Posterior vena cava (tissue), 2 donors: ENCODE measurements at places on chromosomes 11 and 22.
A peak's percentile ranks its signal among the peaks of the same experiment; 100 is the strongest.

DNA sequence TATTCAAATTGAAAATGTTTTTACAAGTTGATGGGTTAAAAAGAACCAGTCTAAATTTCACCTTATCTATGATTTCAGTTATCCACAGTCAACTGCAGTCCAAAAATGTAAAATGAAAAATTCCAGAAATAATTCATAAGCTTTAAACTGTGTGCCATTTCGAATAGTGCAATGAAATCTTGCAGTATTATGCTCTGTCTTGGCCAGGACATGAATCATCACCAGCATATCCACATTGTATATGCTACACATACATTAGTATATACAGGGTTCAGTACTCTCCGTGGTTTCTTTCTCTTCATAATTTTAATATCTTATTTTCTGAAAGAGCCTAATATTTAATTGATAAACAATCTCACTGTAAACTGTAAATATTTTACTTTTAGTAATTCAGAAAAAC lies 45.9 kb downstream of the ARHGAP32 start:
- no peak for DNase-seq

GRCh38 chr11:85709941-85710702 lies 24.1 kb upstream of the CCDC89 start:
- no peak for DNase-seq

- DNase-seq = no peak
These were observed 1.3 kb upstream of the BDNF start for GRCh38 chr11:27701355-27702105.

DNA sequence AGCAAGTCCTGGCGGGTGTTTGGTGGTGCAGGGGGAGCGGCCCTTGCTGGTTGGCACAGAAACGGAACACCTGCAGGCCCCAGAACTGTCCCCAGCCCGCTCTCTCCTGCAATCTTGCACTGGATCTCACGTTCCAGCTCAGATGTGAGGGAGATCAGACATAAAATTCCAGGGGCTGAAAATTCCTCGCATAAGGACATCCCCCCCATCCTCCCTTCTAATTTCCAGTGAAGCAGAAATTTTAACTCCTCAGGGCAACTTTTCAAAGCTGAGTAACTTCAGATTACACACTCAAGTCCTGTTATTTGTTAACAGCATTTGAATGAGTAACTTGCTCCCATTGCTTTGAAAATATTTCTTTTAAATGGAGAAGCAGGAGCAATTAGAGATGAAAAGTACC lies 40.3 kb upstream of the RASSF10 start:
- DNase-seq = no peak

DNA sequence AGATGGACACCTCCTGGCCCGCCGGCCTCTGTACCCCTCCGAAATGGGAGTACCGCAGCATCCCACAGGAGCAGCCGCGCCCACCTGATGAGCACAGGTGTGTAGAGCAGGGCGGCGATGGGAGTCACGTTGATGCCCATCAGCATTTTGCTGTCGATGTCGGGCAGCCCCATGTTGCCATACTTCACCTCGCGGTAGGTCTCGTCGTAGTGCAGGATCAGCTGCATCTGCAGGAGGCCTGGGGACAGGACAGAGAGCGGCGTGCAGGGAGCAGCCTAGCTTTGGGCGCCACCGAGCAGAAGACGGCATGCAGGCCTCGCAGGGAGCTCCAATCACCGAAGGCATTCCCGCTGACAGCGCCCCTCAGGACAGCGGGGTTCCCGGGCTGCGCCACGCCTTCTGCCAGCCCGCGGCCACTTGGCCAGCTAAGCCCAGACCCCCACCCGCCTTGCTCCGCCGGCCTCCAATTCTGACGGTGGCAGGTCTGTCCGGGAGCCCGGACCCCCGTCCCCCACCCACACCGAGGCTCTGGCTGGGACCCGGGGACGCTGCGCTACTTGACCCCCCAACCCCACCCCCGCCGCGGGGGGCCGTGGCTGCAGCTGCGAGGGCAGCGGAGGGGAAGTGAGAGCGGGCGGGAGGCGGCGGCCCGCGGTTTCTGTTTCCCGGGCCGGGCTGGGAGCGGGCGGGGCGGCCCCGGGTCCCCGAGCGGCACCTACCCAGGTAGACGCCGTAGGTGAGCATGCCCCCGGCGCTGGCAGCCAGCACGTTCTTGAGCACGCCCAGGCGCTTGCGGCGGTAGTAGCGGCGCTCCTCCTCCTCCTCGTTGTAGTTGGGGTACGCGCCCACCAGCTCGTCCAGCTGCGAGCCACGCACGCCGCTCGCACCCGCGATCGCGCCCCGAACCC lies 705 bp downstream of the UNC93B1 start:
- DNase-seq = no peak

DNA sequence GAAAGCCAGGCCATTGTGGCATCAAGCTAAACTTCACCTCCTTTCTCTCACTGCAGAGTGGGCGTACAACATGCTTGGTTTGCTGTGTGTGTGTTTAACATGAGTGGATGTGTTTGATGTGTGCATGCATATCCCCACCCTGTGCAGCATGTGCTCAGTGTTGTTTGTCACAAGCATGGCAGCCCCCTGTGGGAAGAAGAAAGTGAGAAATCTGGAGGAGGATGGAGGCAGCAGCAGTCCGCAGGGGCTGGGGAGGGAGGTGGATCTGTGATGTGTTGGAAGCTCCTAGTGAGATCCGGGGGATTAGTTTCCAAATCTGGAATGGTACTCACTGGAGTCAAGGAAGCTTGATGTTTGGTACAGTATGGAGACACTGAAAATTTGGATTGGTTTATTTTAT lies 24.1 kb upstream of the CCDC134 start:
- DNase-seq = peak; percentile 14

DNA sequence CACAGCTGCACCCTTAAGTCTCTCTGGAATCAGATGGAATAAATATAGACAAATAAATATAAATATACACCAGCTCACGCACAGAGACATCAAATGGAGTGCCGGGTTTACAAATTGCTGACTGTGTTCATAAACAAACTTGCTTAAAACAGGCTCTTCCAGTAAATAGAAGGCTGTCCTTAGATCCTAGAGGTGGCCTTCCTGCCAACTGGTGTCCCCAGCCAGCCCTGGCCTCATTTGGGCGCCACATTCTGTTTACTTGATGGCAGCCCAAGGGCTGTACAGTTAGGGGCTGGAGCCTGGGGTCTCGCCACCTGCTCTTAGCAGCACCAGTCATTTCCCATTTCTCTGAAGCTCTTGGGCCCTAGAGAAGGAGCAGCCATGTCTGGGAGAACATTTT lies 20.8 kb downstream of the ARFGAP2 start:
- no peak for DNase-seq

DNA sequence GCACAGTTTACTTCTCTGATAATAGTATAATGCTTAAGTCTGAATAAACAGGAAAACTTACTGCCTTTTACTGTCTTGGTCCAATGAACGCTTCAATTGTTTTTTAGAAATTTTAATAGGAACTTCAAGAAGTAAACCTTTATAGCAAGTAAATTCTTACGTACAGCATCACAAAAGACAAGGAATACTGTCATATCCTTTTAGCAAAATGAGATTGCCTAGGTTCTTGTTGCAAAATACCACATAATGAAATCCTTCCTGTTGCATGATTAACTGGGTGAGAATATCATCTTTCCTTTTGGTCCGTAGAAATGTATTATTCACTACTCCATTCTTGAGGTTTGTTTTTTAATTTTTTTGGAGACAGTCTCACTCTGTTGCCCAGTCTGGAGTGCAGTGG lies 22.3 kb upstream of the HIKESHI start:
- no peak for DNase-seq

GRCh38 chr11:29780756-29781155 lies 236.1 kb downstream of the KCNA4 start:
- DNase-seq = peak; percentile 46

- no peak for DNase-seq
These were observed 85.1 kb downstream of the BARX2 start for GRCh38 chr11:129460714-129461113.

DNA sequence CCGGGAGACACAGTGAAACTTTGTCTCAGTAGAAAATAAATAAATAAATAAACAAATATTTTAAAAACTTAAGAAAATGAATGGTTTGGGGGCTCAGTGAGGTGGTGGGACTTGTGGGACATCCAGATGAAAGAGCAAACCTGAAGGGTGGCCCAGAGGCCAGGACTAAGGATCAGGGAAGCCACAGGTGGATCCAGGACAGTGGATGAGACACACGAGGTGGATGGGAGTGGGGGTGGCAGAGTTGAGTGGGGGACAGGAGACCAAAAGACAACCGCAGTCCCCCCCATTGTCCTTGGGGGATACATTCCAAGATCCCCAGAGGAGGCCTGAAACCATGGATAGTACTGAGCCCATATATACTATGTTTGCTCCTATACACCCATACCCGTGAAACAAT lies 7.1 kb downstream of the RFPL1 start:
- no peak for DNase-seq

DNA sequence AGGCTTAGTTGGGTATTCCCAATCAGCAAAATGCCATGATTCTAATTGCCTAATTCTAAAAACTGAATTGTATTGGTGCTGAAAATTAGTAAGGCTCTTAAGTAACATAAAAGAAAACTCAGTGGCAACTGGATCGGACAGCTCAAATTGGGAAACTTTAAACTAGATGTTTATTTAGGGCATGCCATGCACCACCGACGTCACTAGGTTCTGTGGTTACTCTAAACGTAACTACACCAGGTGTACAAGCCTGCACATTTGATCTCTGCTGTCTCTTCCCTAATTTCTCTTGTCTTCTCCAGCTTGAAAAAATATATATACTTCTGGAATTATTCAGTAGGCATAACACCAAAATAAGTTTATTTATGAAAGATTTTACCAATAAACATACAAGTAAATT lies 378.2 kb downstream of the DCDC1 start:
- no peak for DNase-seq

DNA sequence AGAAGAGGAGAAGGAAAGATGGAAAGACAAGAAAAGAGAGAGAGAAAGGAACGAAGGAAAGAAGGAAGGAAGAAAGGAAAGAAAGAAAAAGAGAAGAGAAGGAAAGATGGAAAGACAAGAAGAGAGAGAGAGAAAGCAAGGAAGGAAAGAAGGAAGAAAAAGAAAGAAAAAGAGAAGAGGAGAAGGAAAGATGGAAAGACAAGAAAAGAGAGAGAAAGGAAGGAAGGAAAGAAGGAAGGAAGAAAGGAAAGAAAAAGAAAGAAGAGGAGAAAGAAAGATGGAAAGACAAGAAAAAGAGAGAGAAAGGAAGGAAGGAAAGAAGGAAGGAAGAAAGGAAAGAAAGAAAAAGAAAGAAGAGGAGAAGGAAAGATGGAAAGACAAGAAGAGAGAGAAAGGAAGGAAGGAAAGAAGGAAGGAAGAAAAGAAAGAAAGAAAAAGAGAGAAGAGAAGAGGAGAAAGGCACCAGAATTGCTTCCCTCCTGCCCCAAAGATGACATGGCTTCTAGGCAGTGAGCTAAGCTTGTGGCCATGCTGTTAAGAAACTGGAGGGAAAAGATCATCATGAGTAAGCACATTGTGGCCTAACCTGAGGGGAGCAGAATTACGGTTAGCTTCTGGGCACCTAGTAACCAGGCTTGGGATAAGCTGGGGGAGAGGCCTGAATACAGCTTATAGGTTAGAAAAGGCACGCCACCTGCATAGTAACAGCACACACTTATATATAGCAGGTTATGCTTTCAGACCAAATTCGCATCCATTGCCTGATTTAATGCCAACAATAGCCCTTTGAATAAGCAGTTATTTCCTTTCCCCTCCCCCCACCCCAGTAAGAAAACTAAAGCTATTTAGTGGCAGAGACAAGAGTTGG lies 2.3 kb upstream of the ST3GAL4 start:
- DNase-seq = no peak

- DNase-seq = peak; percentile 46
These were observed 630 bp downstream of the CD5 start for GRCh38 chr11:61102667-61103571.

DNA sequence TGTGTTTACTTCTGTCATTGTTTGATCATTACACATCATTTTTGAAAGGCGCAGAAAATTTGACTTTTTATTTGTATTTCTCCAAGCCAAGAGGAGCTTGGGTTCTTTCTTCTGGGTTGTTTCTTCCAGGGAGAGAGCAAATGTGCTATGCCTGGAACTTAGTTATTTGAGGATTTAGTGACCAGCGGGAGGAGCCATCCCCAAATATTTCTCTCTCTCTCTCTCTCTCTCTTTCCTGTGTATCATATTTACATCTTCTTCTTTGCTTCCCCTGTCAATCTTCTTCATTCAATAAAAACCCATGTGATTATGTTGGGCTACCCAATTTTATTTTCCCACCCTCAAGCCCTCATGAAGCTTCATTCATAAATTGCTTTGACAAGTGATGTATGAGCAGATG lies 534.5 kb downstream of the LRRC4C start:
- DNase-seq = no peak

DNA sequence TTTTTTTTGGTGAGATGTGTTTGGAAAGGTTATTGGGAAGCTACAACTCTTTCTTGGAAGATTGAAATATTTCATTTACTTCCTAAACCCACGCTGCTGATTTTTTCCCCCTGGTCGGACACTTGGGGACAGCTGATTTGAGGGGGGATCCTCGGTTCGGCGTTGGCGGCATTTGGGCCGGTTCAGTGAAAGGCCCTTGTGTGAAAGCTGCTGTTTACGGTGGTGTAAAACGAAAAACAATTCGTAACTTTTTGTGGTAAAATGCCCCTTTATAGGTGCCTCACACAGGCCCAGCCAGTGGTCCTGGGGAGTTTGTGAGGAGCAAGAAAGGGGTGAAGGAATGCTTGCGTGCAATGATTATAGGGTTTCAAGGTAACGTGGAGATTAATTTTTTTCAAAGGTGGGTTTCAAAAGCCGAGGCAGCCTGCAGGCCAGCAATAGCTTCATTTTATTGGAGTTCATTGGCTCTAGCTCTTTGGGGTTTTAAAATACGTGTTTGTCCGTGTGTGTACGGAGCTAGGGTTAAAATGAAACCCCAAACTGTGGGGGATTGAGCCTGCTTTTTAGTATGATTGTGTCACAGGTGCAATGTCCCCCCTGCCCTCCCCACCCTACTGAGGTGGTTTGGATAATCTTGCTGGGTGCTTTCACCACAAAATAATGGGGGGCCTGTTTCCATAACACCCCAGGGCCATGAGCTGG lies 77.2 kb upstream of the PPARA start:
- peak; percentile 57 for DNase-seq
